ENCODE measurements at places on chromosomes 11 and 22.
A peak's percentile ranks its signal among the peaks of the same experiment; 100 is the strongest.

DNA sequence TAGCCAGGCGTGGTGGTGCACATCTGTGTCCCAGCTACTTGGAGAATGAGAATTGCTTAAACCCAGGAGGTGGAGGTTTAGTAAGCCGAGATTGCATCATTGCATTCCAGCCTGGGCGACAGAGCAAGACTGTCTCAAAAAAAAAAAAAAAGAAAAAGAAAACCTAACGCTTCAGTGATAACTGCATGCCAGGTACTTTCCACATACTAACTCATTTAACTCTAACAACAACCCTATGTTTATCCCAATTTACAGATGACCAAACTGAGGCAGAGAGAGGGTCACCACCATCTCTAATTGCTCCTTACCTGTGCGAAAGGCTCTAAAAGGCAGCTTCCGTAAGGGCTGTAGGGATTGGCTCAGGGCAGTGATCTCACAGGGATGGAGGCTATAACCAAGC, 11.6 kb downstream of the PISD start:
- peak; percentile 91 for DNase-seq

- DNase-seq = no peak
Observed at GRCh38 chr11:97289823-97290222, 900.0 kb downstream of the JRKL start.

- peak; percentile 75 for DNase-seq
Observed at GRCh38 chr11:81644239-81644840, 1089.3 kb downstream of the FAM181B start.

DNA sequence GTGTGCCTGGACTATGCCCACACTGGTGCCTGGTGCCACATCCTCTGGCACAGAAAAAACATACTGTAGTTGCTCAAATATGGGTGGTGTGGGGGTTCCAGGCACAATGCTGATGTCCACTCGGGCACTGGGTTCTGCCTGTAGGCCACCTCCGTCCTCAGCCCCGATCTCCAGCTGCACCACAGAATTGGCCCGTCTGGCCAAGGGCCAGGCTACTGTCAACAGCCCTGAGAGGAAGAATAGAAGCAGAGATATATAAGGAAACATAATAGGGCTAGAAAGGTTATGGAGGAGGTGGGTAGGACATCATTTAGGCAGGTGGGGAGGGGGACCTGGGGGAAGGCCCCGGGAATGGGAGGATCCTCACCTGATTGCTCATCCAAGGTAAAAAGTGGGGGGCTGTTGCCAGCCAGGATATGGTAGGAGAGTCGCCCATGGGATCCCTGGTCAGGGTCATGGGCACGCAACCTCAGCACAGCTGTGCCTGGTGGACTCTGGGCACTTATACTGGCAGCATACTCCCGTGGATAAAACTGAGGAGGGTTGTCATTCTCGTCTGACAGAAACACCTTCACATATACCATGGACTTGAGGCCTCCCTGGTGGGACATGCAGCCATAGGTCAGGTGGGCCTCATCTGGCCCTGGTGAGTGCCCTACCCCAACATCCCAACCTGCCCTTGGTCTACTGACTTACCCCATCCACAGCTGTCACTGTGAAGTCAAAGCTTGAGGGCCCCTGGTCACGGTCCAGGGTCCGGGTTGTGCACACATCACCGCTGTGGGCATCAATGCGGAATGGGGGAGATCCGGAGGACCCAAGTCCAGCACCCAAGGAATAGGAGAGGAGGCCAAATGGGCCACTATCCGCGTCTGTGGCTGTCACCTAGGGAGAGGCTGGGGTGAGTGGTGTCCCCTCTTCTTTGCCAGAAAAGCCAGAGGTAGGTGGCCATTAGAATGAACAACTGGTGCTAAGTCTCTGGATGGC, 14.5 kb upstream of the TPP1 start:
- DNase-seq = peak; percentile 31

DNA sequence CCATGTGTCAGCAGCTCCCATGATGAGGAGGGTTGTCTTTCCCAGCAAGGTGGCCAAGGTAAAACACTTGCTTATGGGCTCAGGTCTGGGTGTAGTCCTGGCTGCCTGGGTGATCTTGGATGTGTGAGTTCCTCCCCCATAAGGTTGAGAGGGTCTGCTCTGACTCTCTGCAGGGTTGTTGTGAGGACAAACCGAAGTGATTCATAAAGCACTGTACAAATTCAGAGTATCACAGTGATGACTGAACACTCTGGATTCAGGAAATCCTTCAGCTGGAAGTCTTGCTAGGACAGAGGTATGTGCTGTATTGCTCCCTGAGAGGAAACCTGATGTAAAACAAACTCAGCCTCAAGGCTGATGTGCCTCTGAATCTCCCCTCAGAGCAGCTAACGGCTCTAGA, 220.9 kb upstream of the PITPNB start:
- peak; percentile 88 for DNase-seq

GRCh38 chr22:36930041-36930935, 16.9 kb downstream of the CSF2RB start:
- DNase-seq = no peak

- DNase-seq = no peak
Observed at GRCh38 chr22:17990942-17991341, 33.4 kb downstream of the MICAL3 start.

DNA sequence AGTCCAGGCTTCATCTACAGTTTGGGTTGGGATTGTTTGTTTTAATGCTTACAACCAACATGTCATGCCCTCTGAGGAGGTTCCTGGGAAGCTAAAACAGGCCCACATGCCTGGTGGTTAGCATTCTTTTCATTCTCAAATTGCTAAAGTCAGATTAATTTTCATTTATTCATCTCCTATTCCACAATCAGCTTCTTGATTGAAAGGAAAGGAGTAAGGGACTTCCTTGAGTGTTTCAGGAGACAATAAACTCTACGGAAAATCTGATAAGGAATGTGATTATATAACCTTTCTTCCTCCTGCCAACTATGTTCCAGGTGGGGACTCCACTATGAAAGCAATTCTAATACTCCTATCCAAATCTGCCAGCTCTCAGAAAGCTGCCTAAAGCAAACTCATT, 30.8 kb downstream of the MRTFA start:
- no peak for DNase-seq

- DNase-seq = no peak
Observed at GRCh38 chr11:76391021-76391420, 9.9 kb downstream of the GVQW3 start.

- DNase-seq = peak; percentile 60
Observed at GRCh38 chr11:46948378-46949131, 12.0 kb downstream of the CSTPP1 start.

DNA sequence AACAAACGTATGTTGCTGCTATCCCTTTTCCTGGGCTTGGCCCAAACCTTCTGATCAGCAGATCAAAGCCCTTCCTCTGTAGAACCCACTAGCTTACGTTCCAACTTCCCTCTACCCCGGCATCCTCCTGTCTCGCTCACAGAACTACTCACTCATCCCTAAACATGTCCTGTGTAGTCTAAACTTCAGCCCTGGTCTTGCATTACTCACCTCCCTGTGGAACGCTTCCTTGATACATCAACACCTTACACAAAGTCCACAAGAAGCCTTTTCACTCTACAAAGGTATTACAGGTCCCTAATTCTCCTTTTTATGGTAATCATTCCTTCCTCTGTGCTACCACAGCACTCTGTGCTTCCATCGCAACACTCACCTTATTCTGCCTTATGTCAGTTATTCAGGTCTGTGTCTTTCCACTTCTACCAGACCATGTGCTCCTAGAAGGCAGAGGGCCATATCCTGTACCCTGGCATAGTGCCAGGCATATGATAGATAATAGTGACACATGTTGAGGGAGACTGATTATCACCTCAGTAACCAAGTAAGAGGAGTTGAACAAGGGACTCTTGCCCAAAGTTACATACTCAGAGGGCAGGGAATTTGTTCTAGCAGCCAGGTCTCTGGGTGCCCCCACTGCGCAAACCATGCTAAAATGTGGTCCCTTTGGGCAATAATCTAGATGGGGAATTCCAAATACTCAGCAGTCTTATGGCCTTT, 41.6 kb downstream of the USP35 start:
- no peak for DNase-seq

DNA sequence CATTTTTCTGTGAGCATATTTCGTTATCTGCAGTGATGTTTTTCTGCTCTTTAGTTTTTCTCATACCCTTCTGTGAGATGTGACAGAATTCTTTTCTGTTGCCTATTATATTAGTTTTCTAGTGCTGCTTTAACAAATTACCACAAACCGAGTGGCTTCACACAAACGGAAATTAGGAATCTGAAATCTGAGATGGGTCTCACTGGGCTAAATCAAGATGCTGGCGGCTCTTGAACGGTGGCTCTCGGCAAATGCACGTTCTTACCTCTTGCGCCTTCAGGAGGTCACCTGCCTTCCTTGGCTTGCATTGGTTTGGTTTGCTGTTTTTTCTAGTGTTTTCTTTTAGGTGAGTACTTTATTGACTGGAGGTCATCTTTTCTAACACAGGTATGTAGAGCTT, 13.0 kb downstream of the ZBED4 start:
- DNase-seq = no peak

- no peak for DNase-seq
Observed at GRCh38 chr11:21866781-21867180, 326.1 kb upstream of the ANO5 start.
